ENCODE measurements at places on chromosomes 6 and 20.

DNA sequence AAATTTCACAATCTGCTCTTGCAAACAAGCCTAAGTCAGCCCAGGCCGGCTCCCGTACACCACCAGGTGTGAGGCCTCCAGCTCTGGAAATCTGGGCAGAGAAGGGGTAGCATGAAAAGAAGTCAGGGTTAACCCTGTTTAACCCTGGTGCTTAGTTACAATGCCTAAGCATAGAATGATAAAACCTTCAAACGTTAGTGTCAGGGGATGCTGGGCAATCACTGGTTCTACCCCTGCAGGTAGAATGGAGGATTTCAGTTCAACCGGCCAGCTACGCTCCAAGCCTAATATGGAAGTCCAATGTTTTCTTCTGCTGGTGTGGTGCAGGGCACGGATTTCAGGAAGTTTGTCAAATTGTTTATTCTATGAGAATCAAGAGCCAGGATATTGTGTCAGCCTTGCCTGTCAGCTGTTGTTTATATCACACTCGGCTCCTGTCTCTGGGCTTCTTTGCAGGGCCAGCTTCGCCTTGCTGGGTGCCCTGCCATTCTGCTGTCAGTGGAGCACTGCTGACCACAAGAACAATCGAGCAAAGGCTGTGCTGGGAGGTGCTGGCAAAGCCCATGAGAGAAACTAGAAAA lies 20.2 kb upstream of the CD93 start:
- no peak for DNase-seq

DNA sequence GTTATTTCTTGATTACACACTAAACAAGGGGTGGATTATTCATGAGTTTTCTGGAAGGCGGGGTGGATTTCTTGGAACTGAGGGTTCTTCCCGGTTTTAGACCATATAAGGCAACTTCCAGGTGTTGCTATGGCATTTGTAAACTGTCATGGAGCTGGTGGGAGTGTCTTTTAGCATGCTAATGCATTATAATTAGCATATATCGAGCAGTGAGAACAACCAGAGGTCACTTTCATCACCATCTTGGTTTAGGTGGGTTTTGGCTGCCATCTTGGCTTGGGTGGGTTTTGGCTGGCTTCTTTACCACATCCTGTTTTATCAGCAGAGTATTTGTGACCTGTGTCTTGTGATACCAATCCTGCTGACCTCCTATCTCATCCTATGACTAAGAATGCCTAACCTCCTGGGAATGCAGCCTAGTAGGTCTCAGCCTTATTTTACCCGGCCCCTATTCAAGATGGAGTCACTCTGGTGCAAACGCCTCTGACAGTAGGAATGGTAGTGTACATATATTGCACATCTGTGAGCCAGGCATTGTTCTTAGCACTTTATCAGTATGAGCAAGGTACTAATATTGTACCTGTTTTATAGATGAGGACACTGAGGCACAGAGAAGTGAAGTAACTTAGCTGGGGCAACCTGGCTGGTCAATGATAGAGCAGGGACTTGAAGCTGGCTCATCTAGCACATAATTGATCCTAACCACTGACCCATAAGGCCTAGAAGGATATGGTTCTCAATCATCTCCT lies 203.7 kb downstream of the NFATC2 start:
- DNase-seq = no peak

GRCh38 chr6:4593951-4594350 lies 182.3 kb upstream of the CDYL start:
- DNase-seq = no peak

DNA sequence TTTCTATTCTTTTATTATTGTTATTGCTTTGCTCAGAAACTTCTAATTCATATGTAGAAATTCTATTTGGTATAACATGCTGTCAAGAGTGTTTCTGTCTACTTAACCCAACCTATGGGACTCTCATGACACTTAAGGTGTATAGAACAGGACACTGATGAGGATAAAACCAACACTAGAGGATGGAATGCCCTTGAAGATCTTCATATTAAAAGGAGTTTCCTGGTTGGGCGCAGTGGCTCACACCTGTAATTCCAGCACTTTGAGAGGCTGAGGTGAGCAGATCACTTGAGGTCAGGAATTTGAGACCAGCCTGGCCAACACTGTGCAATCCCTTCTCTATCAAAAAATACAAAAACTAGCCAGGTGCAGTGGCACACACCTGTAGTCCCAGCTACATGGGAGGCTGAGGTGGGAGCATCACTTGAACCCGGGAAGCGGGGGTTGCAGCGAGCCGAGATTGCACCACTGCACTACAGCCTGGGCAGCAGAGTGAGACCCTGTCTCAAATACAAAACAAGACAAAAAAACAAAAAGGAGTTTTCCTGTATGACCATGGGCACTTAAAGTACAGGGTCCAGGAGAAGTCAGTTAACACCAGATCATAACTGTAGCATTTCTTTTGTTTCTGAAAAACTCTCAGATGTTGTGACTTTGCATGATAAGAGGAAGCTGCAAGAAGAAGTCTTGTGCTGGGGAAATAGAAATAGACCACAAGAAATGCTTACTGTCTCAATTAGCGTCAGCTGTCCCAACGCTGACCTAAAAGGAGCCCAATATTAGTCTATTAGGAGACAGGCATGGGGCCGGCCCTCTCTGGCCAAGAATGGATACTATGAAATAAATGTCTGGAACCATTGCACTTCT lies 38.9 kb upstream of the CD2AP start:
- no peak for DNase-seq

- DNase-seq = no peak
Observed at GRCh38 chr6:163001330-163001729, 273.6 kb downstream of the PACRG start.

DNA sequence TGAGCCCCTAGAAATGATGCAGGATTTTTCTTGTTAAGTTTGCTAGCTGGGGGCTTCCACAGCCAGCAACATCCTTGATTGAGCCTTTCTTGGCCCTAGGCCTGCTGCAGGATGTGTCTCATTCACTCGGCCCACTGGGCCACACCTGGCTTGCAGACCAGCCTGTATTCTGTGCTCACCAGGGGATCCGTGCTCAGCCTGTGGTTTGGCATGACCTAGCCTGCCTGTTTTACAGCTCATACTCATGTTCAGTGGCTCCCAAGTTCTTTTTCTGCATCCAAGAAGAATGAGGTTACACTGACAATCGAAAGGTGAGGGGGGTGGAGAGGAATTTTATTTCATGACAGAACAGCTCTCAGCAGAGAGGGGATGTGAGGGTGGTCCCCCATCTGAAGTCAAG lies 263.4 kb downstream of the RIMS1 start:
- no peak for DNase-seq

GRCh38 chr20:13141546-13141945 lies 79.5 kb upstream of the ISM1 start:
- no peak for DNase-seq

GRCh38 chr20:4592316-4593148 lies 129.2 kb upstream of the PRND start:
- peak; percentile 40 for DNase-seq

- DNase-seq = no peak
Observed at GRCh38 chr20:37327748-37328147, 18.2 kb upstream of the SRC start.

- DNase-seq = no peak
Observed at GRCh38 chr6:130161683-130162404, 60.9 kb downstream of the SAMD3 start.

GRCh38 chr6:136895901-136896300 lies 26.2 kb upstream of the SLC35D3 start:
- DNase-seq = no peak

DNA sequence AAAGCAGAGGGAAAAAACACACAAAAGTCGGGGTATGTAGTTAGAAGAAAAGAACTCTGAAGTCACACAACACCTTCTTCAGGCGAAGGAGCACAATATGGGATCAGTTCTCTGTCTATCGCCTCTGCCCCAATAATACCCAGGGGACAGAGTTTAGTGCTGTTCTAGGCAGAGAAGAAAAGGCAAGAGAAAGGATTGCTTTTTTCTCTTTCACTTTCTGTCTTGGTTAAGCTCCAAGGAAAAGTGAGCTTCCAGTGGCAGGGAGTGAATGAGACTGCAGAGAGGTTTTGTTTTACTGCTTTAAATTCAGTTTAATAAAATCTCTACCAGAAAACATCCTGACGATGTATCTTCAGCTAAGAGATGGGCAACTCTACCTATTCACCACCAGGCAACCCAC lies 86.6 kb upstream of the STXBP5 start:
- no peak for DNase-seq

DNA sequence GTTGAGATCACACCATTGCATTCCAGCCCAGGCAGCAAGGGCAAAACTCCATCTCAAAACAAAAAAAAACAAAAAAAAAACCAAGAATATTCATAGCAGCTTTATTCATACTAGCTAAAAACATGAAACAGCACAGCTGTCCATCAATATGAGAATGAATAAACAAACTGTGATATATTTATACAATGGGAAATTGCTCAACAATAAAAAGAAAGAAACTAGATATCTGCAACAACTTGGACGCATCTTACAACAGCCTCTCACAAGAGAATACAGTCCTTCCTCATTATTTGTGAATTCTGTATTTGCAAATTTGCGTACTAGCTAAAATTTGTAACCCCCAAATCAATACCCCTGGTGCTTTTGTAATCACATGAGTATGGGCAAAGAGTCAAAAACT lies 28.2 kb upstream of the SPAG4 start:
- no peak for DNase-seq

DNA sequence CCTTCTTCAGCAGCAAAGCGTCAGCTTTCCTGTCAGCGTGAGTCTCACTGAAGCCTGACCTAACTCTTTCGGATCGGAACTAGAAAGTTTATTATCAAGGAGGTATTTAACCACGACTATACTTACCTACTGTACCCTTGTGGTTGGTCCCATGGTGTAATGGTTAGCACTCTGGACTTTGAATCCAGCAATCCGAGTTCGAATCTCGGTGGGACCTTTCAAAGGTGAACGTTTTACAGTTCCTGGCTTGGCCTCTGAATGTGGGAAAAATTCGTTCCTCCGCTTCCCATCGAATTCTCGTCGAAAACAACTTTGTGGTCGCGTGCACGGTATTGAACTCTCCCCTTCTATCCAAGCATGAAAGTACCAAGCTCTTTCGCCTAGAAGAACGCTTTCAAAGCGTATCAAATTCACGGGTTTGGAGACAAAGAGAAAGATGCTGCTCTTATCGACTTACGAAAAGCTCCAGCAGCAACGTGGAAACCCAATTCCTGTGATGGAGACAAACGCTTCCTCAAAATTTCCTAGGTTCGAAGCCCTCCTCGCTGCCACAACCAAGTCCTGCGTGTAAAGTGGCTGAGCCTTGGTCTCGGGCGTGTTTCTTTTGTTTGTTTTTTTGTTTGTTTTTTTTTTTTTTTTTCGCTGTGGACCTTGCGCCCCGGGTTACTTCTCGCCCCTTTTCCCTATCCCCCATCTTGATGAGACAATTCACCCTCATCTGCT lies 63.7 kb downstream of the GPX5 start:
- peak; percentile 25 for DNase-seq

- DNase-seq = no peak
Observed at GRCh38 chr20:53809728-53810365, 216.2 kb upstream of the ZNF217 start.

- no peak for DNase-seq
Observed at GRCh38 chr6:22098601-22099031, 198.2 kb downstream of the PRL start.

- no peak for DNase-seq
Observed at GRCh38 chr6:145453376-145453775, 281.9 kb downstream of the EPM2A start.

DNA sequence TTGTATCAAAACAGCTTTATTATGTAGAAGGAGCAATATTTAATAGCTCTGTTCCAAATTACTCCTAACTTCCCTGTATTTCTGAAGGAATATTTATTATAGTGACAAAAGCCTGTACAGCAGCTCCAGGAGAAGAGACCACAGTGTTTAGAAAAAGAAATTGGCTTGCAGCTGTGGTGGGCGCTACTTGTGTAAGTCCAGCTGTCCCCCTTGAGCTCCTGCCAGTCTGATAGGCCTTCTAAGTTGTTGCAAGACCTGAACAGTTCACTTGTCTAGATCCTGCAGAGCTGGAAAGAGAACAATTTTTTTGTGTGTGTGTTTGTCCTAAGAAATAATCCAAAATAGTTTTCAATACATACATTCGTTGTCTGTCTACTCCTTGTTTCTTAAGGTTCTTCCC lies 86.6 kb downstream of the JARID2 start:
- DNase-seq = no peak

DNA sequence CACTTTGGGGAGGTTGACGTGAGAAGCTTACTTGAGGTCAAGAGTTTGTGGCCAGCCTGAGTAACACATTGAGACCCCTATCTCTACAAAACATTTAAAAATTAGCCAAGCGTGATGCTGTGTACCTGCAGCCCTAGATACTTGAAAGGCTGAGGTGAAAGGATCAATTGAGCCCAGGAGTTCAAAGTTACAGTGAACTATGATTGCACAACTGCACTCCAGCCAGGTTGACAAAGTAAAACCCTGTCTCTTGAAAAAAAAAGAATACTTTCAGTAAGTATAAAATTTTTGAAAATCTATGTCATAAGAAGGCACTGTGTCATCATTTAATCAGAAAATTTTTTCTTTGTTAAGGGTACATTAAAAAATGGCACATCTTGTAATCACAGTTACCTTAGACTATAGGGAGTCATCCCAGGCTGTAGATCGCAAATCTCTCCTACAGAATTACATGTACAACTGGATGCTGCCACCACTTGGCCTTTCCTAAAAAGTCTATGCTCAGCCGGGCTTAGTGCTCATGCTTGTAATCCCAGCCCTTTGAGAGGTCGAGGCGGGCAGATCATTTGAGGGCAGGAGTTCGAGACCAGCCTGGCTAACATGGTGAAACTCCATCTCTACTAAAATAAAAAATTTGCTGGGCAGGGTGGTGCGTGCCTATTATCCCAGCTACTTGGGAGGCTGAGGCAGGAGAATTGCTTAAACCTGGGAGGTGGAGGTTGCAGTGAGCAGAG lies 17.0 kb upstream of the MRS2 start:
- no peak for DNase-seq

DNA sequence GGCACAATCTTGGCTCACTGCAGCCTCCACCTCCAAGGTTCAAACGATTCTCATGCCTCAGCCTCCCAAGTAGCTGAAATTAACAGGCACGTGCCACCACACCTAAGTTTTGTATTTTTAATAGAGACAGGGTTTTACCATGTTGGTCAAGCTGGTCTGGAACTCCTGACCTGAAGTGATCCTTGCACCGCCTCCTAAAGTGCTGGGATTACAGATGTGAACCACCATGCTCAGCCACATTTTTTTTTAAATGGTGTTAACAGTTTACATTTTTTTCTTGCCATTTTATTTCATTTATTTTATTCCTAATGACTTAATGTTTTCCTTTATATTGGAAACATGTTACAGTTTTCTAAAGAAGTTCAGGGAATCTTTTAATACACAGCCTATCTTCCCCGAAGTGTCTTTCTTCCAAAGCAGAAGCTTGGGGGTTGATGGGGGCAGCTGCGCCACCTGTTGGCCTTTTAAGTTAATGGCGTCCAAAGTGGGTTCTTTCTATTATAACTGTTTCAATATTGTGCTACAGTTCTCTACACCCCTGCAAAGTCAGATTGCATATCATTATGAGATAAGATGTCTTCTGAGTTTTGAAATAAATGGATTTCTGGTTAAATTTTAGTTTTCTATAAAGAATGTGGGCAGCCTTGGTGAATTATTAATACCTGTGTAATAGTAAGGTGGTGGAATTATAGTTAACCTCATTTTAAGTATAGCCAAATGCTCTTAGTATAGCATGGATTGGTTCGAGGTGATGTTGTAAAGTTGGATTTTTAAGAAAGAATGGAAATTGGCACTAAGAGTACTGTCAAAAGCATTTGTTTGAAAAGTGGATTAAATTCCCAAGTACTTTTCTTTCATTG lies 42.0 kb upstream of the PLCG1 start:
- peak; percentile 70 for DNase-seq

- DNase-seq = no peak
Observed at GRCh38 chr20:50240092-50240491, 49.5 kb downstream of the CEBPB start.

Measured in CD4-positive, alpha-beta T cell treated with Interleukin-4 for 1 hour (primary cell).